ENCODE measurements at places on chromosomes 2 and 18.

GRCh38 chr2:24749069-24749691 lies 44.0 kb downstream of the PTRHD1 start:
- DNase-seq: no peak

- peak; percentile 37 for DNase-seq
Measured at GRCh38 chr2:96868555-96869280, 1.2 kb downstream of the SEMA4C start.

DNA sequence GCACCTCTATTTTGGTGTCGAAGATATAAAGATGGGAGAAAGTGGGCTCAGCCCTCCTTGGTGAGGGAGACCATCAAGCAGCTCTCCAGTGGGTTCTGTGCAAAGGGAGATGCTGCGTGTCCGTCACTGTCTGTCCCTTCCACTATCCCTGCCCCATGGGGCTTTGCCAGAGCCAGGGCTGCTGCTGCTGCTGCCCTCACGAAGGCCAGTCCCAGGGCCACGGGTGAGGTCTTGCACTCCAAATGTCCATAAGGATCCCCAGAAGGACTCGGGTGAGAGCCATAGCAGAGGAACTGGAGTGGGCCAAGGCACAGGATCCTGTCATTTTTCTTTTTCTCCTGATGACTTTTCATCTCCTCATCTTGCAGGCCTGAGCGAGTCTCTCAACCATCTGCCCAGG lies 3.7 kb upstream of the DIPK1C start:
- no peak for DNase-seq

DNA sequence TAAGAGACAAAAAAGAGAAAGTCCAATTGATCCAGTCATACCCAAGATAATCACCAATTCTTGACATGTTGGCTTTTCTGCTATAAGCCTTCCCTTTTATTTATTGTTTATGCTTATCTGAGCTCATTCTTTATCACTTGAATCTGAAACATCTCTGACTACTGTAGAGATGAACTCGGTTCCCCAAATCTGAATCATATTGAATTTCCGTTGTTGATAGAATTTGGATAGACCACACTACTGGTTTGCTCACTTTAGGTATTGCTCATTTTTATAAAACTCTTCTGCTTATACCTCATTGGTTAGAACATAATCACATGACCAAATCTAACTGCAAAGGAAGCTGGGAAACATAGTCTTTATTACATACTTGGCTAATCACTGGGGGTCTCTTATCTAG lies 236.9 kb downstream of the TRIB2 start:
- DNase-seq: no peak

GRCh38 chr2:47501374-47502200 lies 98.6 kb downstream of the MSH2 start:
- no peak for DNase-seq

DNA sequence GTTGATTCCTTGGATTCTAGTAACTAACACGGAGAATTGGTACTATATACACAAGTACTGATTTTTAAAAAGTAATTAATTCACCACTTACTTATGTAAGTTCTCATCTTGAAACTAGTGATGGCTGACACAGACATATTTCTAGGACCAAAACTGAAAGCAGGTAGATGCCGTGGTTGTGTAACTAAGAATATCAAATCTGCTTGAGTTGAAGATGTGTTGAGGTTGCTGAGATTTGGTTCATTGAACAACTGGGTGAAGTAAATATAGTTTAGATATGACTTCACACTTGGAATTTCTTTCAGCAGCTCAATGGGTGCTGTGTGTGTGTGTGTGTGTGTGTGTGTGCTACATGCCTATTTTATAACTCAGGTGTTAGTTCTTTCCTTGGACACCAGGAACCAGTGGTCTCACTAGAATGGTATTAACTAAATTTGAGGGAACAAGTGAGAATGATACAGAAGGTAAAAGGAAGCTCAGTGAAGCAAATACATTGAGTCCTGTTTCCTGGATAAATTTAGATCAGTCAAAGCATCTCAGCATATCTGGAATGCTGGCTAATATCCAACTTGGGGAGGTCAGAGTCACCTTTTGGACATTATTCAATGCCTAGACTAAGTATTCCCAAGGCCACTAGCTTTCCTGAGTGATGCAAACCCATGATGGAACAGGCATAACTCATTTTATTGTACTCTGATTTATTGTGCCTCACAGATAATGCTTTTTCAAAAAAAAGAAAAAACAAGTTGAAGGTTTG lies 110.7 kb upstream of the ZEB2 start:
- no peak for DNase-seq

- no peak for DNase-seq
Measured at GRCh38 chr2:16284941-16285625, 344.7 kb downstream of the MYCN start.

DNA sequence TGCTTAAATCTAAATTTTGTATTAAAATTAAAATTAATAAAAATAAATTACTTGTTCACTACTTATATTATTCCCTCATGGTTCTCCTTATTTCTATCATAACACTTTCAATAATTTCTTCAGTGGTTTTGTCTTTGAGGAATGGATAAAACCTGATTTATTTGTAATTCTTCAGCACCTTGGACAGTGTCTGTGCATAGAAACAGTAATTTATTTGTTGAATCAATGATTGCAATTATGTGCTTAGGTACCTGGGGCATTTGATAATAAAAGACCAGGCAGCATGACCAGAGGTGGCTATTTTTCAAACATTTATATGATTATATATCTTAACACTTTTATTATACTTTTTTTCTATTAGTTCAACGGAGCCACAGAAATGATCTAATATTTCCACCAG lies 1062.7 kb downstream of the DSC3 start:
- no peak for DNase-seq

GRCh38 chr2:230592775-230593174 lies 119.9 kb upstream of the CAB39 start:
- no peak for DNase-seq

DNA sequence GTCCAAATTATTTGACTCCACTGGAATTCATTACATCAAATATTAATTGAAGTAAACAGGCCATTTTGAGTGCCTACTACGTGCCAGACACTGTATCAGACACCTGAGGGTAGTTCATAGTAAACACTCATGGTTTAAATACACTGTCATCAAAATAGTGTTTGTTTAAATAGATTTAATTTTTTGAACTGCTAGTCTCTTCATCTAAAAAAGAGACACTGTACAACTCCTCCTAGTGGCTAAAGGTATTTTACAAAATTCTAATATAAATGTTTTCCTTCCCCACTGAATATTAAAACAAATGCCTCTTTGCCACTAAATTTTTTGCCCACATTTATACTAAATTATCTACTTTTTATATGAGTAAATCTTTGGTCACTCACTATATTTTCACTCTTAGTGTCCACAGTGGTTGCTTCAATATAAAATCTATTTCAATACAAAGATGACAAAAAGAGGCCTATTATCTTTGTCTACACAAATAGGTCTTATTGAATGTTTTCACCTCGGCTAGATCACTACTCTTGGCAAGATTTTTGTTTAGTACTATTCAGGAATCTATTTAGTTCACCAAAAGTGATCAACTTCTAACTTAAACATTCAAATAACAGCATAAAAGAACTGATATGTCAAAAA lies 122.1 kb downstream of the TMEM247 start:
- no peak for DNase-seq

GRCh38 chr2:98546186-98546585 lies 62.1 kb downstream of the COA5 start:
- DNase-seq: no peak

- no peak for DNase-seq
Measured at GRCh38 chr2:180682871-180683270, 297.5 kb upstream of the UBE2E3 start.

DNA sequence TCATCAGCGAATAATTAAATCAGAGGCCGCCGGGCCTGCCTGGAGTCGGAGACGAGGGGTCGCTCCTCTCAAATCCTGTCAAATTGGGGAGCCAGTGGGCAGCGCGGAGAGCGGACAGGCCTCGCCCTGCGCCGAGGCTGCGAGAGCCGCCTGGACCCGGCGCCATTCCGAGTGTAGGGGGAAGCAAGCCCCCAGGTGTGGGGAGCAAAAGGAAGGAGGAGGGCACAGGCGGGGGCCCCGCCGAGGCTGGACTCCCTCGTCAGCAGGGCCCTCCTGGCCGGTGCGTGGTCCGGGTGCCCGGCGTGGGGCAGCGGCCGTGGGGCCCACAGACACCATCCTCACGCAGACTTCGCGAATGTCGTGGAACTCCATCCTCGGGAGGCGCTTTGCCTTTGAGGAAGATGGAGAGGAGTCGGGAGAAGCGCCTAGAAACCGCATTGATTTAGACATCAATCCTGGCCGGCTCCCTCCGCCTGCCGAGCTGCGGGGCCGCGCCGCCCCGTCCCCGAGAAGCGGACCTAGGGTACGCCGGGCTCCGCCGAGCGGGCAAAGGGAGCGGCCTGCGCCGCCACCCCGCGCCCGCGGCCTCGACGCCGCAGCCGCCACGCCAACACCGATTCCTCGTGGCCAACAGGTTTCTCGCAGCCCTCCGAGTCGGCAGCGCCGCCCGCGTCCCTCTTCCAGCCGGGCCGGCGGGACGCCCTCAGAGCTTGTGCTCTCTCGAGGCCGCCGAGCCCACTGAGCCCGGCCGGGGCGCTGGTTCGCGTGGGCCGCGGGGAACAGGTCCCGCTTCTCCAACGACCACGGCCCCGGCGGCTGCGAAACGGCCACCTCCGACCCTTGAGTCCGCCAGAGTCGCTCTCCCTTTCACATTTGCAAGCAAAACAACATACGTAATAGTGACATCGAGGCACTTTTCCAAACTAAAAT lies 6.7 kb upstream of the ONECUT2 start:
- no peak for DNase-seq

DNA sequence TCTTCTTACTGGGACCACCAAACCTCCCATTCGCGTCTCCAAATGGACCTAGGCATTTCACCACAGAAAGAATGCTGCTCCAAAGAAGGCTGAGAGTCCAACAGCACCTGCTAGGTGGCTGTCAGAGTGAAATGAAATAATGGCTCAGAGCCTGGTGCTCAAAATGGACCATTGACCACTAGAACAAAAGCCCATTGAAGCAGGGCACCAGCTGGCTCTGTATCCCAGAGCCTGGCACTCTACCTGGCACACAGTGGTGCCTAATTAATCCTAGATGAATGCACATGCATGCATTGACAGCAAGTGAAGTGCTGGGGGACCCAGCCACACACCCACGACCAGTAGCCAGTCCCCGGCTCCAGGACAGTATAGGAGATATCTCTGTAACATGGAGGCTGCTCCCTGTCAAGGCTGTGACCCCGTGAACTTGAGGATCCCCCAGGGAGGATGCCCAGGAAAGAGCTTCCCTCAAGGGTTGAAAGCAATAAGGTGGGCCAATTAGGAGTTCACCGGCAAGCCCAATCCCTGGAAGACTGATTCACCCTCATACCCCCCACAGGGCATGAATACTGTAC lies 261.3 kb downstream of the TNS1 start:
- DNase-seq: no peak

DNA sequence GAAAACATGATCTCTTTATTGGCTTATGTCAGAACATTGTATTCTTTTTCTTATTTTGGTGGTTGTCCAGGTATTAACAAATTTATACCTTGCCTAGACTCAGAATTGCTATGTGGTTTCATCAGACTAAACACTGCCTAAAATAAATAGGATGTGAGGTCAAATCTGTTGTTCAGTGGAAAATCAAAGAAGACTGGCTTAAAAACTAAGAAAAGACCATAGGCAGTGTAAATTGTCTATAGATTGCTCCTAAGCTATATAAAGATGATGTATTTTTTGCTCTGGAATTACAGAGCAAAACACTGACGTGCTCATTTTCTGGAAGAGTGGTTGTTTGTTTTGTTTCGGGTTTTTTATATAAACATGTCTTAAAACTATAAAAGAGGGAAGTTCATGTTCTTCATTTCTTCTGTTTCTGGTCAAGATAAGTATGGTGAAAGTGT lies 266.0 kb downstream of the ALPK2 start:
- DNase-seq: no peak

DNA sequence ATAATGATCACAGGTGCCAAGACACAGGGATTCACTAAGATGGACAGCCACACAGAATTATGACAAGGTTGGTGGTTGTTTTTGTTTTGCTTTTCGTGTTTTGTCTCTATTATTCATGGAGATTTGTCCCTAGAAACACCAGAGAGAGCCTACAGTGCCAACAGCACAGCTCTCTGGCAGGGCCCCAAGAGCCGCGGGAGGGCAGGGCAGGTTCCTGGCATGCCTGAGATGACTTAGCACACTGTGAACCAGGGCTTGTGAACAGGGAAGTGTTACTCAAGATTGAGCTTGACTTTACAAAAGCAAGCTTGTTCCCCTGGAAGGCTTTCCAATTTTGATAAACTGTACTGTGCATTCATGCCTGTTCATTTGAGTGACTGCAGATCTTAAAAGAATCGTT lies 437.4 kb upstream of the SALL3 start:
- no peak for DNase-seq

GRCh38 chr18:71189581-71189980 lies 900.7 kb downstream of the SOCS6 start:
- no peak for DNase-seq

DNA sequence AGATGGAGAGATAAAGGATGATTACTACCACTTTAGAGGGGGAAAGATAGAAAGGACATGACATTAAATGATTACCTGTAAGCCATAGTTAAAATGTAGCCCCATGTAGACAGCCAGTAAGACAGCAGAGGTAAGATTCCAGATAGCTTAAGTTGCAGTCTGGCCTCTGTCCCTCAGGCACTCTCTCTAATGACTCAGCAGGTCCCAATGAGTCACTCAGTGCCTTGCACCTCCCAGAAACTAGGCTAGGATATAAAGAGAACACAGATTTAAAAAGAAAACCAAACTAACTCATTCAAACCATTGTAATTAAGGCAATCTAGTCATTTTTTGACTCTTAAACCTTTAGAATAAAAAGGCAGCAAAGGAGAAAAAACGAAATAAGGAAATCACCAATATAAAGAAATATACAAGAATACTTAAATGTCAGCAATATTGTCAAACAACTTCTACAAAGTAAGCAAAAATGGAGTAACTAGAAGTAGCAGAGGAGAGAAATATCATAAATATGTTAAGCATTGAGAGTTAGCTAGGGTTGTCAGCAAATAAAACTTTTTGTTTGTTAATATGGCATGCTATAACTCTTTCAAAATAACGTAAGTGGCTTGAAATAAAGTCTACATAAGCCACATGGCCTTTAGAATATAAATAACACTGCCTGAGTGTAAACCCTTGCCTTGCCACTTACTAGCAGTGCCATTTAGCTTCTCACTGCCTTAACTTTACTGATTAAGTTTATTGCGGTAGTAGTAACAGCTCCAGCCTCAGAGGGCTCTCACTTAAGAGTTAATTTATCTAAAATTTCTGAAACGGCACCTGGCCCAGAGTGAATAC lies 48.5 kb downstream of the SOCS6 start:
- no peak for DNase-seq

DNA sequence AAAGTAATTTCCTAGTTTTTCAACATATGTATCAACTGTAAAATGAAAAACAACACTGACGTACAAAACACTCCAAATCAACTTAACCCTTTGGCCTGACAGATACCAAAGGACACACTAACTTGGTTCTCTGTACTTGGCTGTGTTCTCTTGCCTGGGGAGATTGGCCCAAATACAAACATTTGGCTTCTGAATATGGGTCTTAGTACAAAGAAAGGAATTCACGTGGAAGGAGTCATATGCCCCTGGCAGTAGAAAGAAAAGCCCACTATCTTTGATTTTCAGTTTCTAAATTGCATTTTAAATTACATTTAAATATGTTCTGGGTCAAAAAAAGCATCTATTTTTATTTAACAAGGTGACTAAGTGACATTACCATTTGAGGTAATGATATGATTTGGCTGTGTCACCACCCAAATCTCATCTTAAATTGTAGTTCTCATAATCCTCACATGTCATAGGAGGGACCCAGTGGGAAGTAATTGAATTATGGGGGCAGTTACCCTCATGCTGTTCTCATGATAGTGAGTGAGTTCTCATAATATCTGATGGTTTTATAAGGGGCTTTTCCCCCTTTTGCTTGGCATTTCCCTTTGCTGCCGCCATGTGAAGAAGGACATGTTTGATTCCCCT lies 153.6 kb upstream of the CCDC195 start:
- DNase-seq: no peak
